ENCODE measurements at places on chromosomes 11 and 22. TPM values are rescaled to one million over a fixed set of nuclear protein-coding genes. Genes with fewer than 3 reads are reported as not detected.
A peak's percentile ranks its signal among the peaks of the same experiment; 100 is the strongest.

DNA sequence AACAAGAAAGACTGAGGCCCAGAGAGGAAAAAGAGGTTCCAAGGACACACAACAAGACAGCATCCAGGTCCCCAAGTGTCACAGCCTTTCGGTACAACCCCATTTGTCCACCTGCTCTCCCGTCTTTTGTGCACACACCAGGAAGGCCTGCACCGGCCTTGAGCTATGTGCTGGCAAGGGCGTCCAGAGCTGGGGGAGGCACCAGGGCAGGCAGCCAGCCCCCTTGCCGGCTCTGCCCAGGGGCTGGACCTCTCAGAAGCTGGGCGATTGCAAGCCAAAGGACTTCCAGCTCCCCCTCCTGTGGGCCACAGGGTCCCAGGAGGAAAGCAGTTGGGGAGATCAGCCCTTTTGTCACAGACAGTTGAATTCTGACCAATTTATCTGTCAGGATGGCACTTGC, 210.5 kb downstream of the MN1 start:
- DNase-seq, result no peak

The RAB38 gene
- 2.1 TPM for polyA plus RNA-seq

GRCh38 chr22:37209140-37209845, 3.0 kb downstream of the SSTR3 start:
- no peak for DNase-seq

DNA sequence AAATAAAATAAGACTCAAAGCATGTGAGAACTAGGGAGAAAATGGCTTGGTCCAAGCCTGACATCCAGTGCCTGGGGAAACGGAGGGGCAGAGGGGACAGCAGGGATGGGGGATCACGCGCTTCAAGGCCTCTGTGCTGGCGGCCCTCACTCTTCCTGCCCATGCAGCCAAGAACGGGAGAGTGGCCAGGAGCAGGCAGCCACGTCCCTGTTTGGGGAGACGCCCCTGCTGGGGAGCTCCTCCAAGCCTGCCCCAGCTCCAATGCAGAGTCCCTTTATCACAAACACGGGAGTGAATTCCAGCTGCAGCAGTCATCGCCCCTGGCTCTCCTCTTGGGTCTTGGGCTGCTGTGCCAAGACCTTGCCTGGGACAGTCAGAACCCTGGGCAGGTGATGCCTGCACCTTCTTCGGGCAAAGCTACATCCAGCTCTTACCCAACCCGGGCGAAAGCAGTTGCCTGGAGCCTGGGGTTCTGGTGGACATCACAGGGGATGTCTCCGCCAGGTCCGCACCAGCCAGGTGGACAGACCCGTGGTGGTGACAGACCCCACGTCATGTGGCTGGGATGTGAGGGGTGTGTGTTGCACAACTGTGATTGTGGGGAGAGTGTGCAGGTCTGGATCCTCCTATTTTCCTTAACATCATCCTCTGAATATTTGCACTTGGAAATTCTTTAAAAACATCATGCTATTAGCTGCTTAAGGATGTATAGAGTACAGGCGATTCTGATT, 1391.3 kb downstream of the BRD1 start:
- no peak for DNase-seq

DNA sequence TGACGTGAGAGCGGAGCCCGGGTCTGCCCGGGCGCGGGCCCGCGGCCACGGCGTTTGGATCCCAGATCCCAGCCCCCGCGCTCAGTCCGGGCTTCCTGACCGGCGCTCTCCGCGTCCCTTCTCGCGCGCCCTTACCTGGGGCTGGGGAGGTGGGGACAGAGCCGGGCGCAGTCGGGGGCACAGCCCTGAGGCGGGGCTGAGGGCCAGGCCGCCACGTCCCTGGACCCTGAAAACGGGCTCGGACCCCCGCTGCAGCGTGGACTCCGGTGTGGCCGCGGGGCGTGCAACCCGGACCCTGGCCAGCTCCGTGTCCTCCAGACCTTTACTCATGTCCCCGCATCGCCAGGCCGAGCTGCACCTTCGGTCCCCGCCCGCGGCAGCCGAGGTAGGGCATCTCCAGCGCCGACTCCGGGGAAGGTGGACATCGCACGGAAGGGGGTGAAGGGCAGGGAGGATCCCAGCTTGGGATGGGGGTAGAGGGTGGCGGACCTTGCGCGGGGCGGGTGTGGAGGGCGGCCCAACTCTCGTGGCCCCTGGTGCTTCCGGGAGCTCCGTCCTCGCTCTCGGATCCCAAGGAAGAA, 9.9 kb upstream of the AIFM3 start:
- no peak for DNase-seq

DNA sequence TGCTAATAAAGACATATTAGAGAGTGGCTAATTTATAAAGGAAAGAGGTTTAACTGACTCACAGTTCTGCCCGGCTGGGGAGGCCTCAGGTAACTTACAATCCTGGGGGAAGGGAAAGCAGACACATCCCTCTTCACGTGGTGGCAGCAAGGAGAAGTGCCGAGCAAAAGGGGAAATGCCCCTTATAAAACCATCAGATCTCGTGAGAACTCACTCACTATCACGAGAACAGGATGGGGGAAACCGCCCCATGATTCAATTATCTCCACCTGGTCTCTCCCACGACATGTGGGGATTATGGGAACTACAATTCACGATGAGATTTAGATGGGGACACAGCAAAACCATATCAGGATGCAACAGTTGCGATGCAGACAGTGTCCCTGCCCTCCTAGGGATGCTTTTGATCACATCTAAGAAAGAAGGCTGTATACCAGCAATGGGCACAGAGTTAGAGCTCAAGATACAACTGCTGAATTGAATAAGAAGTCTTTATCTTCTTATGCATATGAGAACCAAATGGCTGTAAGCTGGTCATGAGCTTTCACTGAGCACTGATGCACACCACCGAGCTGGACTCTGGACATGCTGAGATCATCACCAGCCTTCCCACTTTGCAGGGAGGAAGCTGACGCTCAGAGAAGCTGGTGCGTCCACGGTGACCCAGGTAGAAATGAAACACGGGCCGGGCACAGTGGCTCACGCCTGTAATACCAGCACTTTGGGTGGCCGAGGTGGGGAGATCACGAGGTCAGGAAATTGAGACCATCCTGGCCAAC, 255.2 kb downstream of the MN1 start:
- no peak for DNase-seq

DNA sequence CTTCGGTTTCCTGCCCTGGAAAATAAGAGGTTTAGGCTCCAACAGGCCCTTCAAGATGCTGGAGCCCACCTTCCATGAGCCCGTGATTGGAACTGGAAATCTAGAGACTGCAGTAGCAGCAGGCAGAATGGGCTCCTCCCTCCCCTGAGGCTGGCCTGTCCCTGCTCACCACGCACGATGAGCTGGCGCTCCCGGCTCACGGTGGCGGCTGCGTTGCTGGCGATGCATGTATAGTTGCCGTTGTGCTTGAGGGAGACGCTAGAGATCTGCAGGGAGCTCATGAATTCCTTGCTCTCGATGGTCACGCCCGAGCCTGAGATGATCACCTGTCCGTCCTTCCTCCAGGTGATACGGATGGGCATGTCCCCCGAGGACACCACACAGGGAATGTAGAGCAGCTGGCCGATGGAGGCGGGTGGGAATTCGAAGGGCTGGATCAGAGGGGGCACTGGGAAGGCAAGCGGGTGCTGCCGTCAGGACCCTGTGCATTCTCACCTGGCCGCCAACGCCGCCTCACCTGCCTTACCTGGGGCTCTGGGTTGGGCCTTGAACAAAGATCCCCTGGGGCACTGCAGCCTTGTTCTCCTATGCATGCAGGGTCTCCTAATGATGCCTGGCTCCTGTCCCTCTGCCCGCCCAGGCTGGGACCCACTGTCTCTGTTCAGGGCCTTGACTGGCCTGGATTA, 177.8 kb downstream of the CEP164 start:
- DNase-seq, result no peak

The UCP3 gene
- 0.36 TPM for polyA plus RNA-seq

The OR4D5 gene
- not detected for polyA plus RNA-seq

DNA sequence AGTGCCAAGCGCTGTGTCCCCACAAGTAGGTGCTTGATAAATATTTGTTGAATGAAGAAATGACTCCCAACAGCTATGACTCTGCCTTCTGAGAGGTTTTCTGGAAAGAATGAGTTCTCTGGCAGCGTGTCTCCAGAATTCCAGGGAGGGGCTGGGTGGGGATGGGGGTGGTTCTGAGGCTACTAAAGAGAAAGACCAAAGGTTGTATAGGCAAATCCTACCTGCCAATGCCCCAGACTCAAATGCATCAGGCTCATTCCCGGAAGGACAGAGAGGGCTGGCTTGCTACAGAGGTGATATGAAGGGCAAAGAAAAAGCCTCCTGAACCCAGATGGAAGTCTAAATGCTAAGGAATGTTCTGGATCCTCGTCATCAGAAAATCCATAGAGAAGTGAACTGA, 1.9 kb downstream of the DUSP18 start:
- DNase-seq, result no peak

- DNase-seq, result no peak
Measured at GRCh38 chr11:126112547-126112946, 49.9 kb upstream of the CDON start.

GRCh38 chr11:10050561-10050960, 243.5 kb downstream of the SBF2 start:
- DNase-seq, result no peak

- DNase-seq, result no peak
Measured at GRCh38 chr22:37749831-37750595, 53.2 kb downstream of the TRIOBP start.

DNA sequence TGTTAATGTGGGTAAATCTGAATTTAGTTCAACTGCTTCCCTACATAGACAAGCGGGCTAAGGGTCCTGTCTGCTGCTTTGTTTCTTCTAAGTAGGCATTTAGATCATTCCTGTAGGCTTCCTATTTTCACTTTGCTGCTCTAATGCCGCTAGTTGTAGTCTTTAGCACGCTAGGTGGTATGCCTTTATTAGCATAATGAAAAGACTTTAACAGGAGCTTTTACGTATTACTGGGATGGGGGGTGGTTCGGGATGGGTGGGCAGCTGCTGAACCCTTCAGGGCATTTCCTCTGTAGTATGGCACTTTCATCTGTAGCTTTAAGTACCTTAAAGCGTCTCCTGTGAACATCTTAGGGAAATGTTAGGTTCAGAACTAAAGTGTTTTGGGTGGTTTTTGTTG, 85.3 kb downstream of the GGT1 start:
- DNase-seq, result no peak

DNA sequence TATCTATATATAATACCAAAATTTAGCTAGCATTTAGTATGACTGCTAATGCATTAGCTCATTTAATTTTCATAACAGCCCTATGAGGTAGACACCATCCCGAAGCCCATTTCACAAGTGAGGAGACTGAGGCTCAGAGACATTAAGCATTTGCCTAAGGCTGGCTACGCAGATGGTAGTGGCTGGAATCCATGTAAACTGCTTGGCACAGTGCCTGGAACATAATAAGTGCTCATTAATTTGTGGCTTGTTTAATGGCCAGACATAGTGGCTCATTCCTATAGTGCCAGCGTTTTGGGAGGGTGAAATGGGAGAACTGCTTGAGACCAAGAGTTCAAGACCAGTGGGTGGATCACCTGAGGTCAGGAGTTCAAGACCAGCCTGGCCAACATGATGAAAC, 17.8 kb upstream of the TP53I11 start:
- DNase-seq, result no peak

DNA sequence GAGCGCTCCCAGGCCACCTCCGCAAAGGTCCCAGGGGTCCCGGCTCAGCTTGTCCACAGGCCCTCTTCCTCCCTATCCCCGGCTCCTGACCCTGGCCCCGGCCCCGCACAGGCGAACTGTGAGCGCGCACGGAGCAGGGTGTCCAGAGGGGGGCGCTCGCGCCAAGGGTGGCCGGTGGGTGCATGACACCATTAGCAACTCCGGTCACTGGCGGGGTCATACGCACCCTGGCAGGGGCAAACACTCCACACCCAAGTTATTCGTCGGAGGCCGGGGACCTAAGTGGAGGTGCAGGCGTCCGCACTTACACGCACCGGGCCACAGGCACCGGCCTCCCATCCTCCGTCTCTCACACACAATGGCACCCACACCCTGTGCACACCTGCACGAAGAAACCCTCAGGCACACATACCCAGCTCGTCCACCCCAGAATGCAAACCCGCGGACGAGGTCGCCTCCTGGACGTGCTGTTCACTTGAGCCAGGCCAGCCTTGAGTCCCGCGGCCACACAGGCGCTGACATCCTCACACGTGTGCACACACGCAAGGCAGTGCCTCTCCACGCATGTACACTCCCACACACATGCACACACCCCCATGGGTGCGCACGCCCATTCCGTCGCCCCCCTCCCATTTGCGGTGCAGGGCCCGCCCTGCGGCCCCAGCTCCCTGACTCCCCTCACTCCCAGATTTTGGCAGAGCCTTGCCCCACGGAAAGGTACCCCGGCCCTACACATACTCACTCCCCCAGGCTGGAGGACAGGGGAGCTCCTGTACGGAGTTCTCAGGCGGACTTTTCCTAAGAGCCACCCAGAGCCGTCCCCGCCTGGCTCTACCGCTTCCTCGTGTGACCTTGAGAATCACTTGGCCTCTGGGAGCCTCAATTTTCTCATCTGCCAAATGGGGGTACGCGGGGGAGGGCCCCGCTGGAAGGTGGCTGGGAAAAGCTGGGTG, at the start of gene RASGRP2:
TSS of gene RASGRP2 (minus strand) at position 552 of the 953 bp plus-strand sequence. CDS start 1,276 bp downstream, outside the sequence.
- DNase-seq, result peak; percentile 81

GRCh38 chr11:85776951-85777602, 33.9 kb downstream of the SYTL2 start:
- DNase-seq, result no peak

- DNase-seq, result no peak
Measured at GRCh38 chr22:27972732-27973698, 54.0 kb upstream of the PITPNB start.

GRCh38 chr11:2783536-2784082, 83.8 kb upstream of the KCNQ1OT1 start:
- no peak for DNase-seq

DNA sequence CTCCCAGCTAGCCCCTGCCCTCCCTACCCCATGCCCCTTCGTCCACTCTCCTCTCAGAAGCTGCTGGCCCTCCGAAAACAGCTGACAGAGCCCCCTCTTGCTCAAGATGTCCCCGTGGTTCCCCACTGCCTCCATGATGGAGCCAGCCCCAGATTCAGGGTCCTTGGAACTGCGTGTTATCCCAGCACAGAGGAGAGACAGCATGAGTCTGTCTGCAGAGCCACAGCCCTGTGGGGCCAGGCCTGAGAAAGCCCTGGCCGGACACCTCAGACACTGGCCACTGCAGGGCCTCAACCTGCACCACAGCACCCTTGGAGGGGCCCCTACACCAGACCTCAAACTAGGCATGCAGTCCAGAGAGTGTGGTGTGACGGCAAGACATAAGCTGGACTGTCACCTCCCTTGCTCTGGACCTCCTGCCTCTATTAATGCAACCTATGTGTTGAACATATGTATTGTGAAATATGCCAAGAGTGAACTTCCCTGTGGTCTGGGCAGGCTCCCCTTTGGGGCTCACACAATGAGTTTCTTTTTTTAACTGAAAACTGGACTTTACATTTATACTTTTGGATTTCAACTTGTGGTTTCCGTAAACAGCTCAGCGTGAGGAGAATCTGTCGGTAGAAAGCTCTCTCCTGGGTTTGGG, 9.6 kb downstream of the PNPLA5 start:
- DNase-seq, result no peak

The NCR3LG1 gene
- polyA plus RNA-seq, result 0.03 TPM

The JAML gene
- 210 TPM for polyA plus RNA-seq

DNA sequence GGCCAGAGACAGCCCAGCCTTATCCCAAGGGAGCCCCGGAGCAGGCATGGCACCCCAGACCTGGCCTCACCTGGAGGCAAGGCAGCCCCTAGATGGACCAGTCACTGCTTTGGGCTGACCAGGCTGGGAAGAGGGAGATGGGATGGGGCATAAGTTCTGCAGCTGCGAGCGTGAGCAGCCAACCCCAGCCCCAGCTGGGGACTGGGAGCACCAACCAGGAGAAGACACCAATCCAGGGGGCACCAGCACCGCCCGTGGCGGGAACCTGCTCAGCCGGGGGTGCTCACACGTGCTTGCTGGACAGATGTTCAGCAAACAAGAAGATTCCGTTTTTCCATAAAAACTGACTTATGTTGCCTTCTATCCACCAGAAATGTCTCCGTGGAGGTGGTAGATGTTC, 16.2 kb upstream of the FADD start:
- no peak for DNase-seq
